Memory B cell (primary cell): ENCODE measurements at places on chromosomes 3 and 15.

- no peak for DNase-seq
These were observed 39.8 kb downstream of the CD200R1L start for GRCh38 chr3:112806903-112807302.

- DNase-seq: no peak
These were observed 3.1 kb downstream of the FOXL2NB start for GRCh38 chr3:138950006-138950644.

- no peak for DNase-seq
These were observed 834.6 kb upstream of the CFAP20DC start for GRCh38 chr3:59884409-59884808.

- DNase-seq: no peak
These were observed 232.0 kb upstream of the STT3B start for GRCh38 chr3:31300456-31301443.

- DNase-seq: no peak
These were observed 23.1 kb upstream of the HERC1 start for GRCh38 chr15:63856711-63857460.

- DNase-seq: no peak
These were observed 63.3 kb upstream of the GATM start for GRCh38 chr15:45441686-45442085.

GRCh38 chr3:110393941-110394340 lies 677.7 kb upstream of the NECTIN3 start:
- DNase-seq: no peak

GRCh38 chr3:116242825-116243224 lies 202.5 kb downstream of the LSAMP start:
- DNase-seq: no peak

DNA sequence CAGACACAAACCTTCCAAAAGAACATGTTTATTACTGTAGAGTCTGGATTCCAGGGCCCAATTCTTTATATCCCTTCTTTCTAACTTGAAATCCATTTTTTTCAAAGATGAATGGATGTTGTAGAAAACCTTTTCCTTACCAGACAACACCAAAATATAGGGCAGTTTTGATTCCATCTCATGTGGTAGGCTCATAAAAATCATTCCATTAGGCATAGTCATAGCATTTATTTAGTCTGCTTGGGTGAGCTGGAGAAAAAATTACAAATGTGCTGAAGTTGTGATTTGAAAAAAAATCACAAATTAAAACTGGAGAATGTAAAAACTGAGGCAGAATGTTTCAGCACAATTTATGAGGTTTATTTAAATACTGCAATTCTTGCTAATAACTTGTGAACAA lies 199.3 kb upstream of the TBC1D5 start:
- no peak for DNase-seq

DNA sequence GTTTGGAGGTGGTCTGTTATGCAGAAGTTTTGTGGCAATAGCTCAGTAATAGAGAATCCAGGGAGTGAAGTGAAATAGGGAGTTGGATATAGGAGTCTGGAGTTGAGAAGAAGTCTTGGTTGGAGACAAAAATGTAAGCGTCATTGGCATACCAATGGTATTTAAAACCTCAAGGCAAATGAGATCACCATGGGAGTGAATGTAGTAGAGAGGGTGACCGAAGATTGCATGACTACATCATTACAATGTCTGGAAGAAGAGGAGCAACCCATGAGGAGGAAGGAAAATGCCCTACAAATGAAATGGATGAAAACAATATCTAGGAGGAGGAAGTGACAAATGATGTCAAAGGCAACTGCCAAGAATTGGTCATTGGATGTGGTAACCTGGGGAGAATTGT lies 54.4 kb downstream of the CNTN4 start:
- DNase-seq: no peak

GRCh38 chr15:36175741-36176291 lies 403.6 kb upstream of the CDIN1 start:
- DNase-seq: no peak
